Peyer's patch (tissue), 4 donors: ENCODE measurements at places on chromosomes 6 and 20. TPM values are rescaled to one million over a fixed set of nuclear protein-coding genes. Genes with fewer than 3 reads are reported as not detected.

- H3K36me3 ChIP-seq, result no peaks in the 10 kb centered on the region
- H3K4me1 ChIP-seq, result no peaks in the 10 kb centered on the region
- H3K27me3 ChIP-seq, result no peaks in the 10 kb centered on the region
- no peak overlapping the region for H3K27ac ChIP-seq
- H3K4me3 ChIP-seq, result no peak overlapping the region
- no peak for DNase-seq
Observed at GRCh38 chr6:118940770-118941169, 5.8 kb upstream of the MCM9 start.

GRCh38 chr20:56409956-56410355, 2.1 kb upstream of the CASS4 start:
- peaks cover under 1% of the 10 kb centered on the region for H3K36me3 ChIP-seq
- H3K27ac ChIP-seq, result no peak overlapping the region
- H3K4me1 ChIP-seq, result no peaks in the 10 kb centered on the region

The SCGN gene
- 11.5 TPM for total RNA-seq

DNA sequence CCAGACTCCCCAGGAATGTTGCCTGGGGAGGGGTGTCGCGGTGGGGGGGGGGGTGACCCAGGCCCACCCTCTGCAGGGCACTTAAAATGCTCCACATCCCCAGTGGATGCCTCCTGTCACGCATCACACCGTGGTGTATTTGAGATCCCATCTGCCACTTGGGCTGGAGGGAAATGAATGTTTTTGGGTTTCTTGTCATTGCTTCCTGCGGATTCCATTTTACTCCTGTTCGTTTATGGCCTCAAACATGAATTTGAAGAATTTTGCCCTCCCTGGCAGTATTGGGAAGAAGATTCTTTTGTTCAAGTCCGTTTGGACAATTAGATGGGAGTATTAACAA, 544 bp upstream of the KHDC1 start:
- DNase-seq, result no peak
- no peaks in the 10 kb centered on the region for H3K27me3 ChIP-seq
- peak overlapping the region; percentile 70 for H3K4me3 ChIP-seq
- H3K27ac ChIP-seq, result no peak overlapping the region
- no peaks in the 10 kb centered on the region for H3K4me1 ChIP-seq
- H3K36me3 ChIP-seq, result no peaks in the 10 kb centered on the region

- no peaks in the 10 kb centered on the region for H3K4me1 ChIP-seq
- no peak for DNase-seq
- no peaks in the 10 kb centered on the region for H3K27me3 ChIP-seq
- H3K36me3 ChIP-seq, result no peaks in the 10 kb centered on the region
Observed at GRCh38 chr20:43248341-43248740, 58.6 kb upstream of the PTPRT start.

The FGD2 gene
- 292 TPM for total RNA-seq

GRCh38 chr20:61053487-61053886, 198.6 kb upstream of the CDH4 start:
- no peaks in the 10 kb centered on the region for H3K27me3 ChIP-seq
- H3K27ac ChIP-seq, result no peak overlapping the region
- DNase-seq, result no peak
- H3K4me3 ChIP-seq, result no peak overlapping the region
- no peaks in the 10 kb centered on the region for H3K4me1 ChIP-seq

DNA sequence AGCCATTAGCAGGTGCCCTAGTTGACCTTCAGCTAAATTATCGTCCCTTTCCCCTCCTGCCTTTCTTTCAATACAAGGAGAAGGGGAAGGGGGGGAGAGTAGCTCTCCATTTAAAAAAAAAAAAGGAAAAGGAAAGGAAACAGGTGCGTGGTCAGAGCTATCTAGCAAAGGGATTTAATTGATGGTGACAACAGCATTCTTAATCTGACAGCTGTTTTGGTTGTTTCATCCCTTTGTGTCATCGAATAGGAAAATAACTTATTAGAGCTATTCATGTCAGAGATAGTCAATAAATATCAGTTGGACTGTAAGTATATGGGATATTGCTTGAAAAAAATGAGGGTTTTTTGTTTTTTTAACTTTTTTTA, 195.2 kb upstream of the SASH1 start:
- no peaks in the 10 kb centered on the region for H3K27me3 ChIP-seq
- H3K4me1 ChIP-seq, result no peaks in the 10 kb centered on the region
- no peak for DNase-seq
- no peak overlapping the region for H3K27ac ChIP-seq
- no peak overlapping the region for H3K4me3 ChIP-seq

- H3K27ac ChIP-seq, result no peak overlapping the region
- no peak overlapping the region for H3K4me3 ChIP-seq
- no peaks in the 10 kb centered on the region for H3K4me1 ChIP-seq
- H3K27me3 ChIP-seq, result no peaks in the 10 kb centered on the region
- H3K36me3 ChIP-seq, result no peaks in the 10 kb centered on the region
- DNase-seq, result no peak
Observed at GRCh38 chr20:9485614-9486340, 28.6 kb upstream of the LAMP5 start.

DNA sequence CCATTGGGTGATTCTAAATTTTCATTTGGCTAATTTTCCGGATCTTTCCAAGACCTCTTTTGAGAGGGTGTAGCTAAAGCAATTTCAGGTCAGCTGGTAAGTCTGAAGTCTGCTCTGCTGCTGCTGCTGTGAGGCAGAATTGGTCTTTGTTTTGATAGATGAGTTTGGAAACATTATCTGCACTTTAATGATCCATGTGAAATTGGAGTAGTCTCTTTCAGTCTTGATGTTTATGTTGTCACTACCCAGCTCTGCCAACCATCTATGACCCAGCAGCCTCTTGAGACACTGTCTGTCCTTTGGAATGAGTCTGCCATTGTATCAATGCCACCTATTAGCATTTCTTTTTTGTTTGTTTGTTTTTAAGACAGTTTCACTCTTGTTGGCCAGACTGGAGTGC, 44.1 kb downstream of the TXNDC5 start:
- H3K4me1 ChIP-seq, result no peaks in the 10 kb centered on the region
- DNase-seq, result no peak
- no peak overlapping the region for H3K4me3 ChIP-seq
- H3K27me3 ChIP-seq, result no peaks in the 10 kb centered on the region

The DYNLT1 gene
- total RNA-seq, result 93.8 TPM

DNA sequence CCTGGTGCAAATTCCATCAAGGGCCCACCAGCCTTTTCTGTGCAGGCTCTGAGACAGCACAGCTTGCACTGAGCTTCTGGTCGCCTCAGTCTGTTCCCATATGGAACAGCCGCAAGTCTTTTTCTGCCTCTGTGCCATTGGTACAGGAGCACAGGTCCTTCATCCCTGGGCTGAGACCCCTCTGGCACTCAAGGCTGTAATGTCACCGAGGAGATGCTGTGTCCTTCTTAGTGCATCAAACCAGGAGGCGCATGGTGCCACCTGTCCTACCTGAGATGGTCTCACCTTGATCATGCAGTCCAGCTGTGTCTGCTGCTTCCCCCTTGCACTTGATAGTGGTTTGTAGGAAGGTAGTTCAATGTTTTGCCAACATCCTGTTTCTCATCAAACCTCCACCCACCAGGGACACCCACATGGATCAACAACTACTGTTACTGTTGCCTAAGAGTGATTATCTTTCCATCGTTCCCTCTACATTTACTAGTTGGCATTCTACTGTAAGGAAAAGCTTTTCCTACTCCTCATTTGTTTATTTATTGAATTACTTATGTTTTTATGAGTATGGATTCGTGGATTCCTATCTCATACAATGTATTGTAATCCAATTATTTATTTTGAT, 29.0 kb downstream of the FAM50B start:
- H3K27me3 ChIP-seq, result no peaks in the 10 kb centered on the region
- no peaks in the 10 kb centered on the region for H3K4me1 ChIP-seq
- no peak overlapping the region for H3K4me3 ChIP-seq
- no peak overlapping the region for H3K27ac ChIP-seq
- DNase-seq, result no peak
- no peaks in the 10 kb centered on the region for H3K36me3 ChIP-seq

The CAGE1 gene
- not detected for total RNA-seq

DNA sequence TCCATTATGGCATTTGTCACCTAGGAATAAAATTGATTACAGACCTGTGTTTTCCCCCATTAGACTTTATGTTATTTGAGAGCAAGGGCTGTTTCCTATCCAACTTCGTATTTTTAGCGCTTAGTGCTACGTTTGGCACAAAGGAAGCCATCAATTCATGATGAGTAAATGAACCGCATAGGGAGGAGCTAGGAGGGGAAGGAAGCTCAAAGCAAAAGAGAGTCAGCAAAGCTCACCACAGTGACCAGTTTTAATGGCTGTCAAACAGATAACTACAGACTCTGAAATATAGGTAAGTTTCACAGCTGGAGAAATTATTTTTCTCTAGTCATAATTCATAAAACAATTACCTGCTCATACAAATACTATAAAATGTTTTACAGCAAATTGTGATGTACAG, 6.9 kb upstream of the SAMD3 start:
- H3K27me3 ChIP-seq, result no peaks in the 10 kb centered on the region
- H3K4me1 ChIP-seq, result no peaks in the 10 kb centered on the region
- no peaks in the 10 kb centered on the region for H3K36me3 ChIP-seq

GRCh38 chr6:25968769-25969168, 6.2 kb downstream of the TRIM38 start:
- no peak overlapping the region for H3K27ac ChIP-seq
- H3K4me1 ChIP-seq, result no peaks in the 10 kb centered on the region
- no peaks in the 10 kb centered on the region for H3K36me3 ChIP-seq
- H3K27me3 ChIP-seq, result no peaks in the 10 kb centered on the region

The LY6G6C gene
- not detected for total RNA-seq

- no peak overlapping the region for H3K4me3 ChIP-seq
- no peak for DNase-seq
- H3K36me3 ChIP-seq, result no peaks in the 10 kb centered on the region
- no peaks in the 10 kb centered on the region for H3K4me1 ChIP-seq
Observed at GRCh38 chr6:148890096-148890495, 143.3 kb downstream of the UST start.

The ELOVL4 gene
- 0.85 TPM for total RNA-seq

DNA sequence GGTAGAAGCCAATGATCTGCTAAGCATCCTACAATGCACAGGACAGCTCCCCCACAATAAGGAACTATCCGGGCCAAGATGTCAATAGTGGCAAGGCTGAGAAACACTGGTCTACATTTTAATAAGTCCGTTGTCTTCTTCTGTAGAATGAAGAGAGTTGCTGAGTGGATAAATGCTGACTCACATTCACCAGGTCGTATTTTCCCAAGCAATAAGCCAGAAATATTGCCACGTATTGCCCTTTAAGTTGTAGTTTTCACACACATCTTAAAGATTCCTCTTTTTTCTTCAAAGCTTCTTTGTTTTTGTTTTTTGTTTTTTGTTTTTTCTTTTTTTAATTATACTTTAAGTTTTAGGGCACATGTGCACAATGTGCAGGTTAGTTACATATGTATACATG, 30.5 kb upstream of the NRN1 start:
- H3K36me3 ChIP-seq, result no peaks in the 10 kb centered on the region
- H3K27me3 ChIP-seq, result no peaks in the 10 kb centered on the region
- H3K4me1 ChIP-seq, result no peaks in the 10 kb centered on the region
- H3K27ac ChIP-seq, result no peak overlapping the region
- DNase-seq, result no peak
- no peak overlapping the region for H3K4me3 ChIP-seq

The RPP21 gene
- total RNA-seq, result 86.6 TPM

DNA sequence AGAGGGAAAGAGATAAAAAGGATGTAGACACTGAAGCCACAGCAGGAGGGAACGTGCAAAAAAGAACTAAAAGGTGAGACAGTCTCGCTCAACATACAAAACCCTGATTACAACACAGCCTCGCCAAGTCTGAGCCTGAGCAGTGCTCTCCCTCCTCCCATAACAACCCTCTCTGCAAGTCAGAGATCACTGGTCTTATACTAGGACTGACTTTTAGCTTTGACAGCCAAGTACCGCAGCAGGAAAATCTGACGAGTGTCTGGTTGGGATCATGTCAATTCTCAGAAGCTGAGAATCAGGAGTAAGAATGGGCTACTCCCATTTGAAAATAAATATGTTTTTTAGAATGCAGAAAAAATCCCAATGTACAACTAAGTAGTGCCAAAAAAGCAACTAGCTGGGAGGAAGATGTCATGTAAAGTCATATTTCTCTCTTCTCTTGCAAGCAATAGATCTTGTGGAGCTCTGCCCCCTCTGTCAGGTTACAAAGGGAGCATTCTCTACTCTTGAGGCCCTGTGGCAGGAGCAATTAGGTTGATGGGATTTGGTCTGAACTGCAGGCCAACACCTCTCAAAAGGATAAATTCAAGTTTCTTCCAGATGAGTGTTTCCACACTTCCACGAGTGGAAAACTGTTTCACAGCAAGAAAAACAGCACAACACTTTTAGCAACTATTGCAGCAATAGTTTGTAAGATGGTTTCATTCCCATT, 118.9 kb upstream of the COL21A1 start:
- H3K4me1 ChIP-seq, result no peaks in the 10 kb centered on the region
- H3K27me3 ChIP-seq, result no peaks in the 10 kb centered on the region
- no peak overlapping the region for H3K27ac ChIP-seq
- H3K4me3 ChIP-seq, result no peak overlapping the region
